SK-N-SH treated with all-trans-retinoic acid at 6 μM for 48 hours (cell line): ENCODE measurements at places on chromosomes 1 and 21.

- ATAC-seq = no peak
These were observed 11.5 kb downstream of the TRAPPC3 start for GRCh38 chr1:36137776-36138175.

GRCh38 chr1:239606850-239607400 lies 220.6 kb downstream of the CHRM3 start:
- ATAC-seq = no peak

DNA sequence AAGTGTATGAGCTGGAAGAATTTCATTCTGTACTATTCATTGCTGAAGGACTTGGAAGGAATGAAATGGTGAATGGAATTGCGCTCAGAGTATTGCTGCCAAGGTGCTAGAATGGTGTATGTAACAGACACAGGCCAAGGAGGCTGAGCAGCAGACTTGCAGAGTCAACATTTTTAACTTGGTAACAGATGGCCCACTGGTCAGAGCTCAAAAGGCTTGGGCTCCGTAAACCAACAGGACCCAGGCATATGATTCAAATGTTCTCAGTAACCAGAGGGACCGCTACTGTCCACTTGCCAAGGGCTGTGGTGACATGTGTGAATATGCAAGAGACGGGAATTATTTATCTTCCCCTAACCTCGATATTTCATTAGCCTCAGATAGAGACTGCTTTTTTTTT lies 28.8 kb upstream of the PTGFRN start:
- no peak for ATAC-seq

DNA sequence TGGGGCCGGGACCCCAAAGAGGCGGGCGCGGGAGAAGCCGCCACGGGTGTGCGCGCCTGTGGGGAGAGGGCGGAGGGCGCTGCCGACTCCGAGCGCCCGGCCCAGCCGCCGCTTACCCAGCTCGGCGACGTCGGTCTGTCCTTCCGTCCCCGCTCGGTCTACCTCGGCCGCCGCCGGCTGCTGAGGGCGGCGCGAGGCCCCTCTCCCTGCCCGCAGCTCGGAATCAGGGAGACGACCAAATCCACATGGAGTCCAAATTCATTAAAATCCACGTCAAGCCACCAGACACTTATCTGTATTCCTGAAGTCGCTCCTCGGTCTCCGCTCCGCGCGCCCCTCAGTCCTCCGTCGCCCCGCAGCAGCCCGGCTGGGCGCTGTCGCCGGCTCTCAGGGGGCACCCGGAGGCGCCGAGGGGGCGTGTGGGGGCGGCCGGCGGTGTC lies 637 bp downstream of the PLXNA2 start:
- peak; percentile 1 for ATAC-seq

GRCh38 chr1:202642212-202642611 lies 68.0 kb downstream of the SYT2 start:
- ATAC-seq = no peak

DNA sequence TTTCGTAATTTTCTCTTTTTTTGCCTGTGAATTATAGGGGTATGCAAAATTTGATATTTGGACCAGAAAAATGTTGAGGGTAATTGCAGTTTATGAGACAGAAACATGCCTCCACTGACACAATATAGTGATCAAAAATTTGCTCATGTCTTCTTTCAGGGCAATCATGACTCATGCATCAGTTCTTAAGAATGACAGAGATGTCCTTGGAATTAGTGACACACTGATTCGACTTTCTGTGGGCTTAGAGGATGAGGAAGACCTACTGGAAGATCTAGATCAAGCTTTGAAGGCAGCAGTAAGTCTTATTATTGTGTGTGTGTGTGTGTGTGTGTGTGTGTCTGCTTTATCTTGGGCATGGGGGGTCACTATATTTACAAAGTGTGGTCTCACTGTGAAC lies 27.5 kb downstream of the CTH start:
- ATAC-seq = no peak

DNA sequence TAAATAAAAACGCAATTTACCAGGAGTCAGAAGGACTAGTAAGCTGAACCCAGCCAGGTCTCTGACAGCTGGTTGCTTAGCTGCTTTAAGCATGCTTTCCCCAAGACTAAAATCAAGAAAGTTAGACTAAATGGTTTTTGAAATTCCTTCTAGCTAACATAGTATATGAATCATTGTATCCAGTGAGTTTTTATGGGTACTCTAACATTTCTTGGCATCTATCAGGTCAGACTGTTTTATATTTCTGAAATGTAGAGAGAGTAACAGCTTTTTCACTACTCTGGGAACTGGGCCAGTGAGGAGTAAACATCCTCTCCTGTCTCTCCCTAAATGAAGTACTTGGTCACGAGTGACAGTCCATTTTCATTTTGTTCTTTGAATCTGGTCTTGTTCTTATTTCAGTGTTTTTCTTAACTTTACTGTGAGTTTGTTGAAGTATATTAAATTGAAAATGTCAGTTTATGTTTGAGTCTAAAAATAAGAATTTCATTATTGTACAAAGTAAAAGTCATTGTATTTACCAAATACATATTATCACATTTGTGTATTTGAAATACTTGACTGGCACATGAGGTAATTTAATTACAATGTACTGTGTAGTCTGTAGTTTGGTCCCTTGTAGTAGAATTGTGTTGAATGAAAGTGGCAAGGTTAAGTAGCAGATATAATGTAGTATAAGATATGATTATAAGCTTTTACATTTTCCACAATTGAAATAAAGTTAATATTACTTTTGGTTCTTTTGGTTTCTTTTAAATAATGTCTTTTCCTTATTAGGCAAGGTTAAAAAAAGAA lies 47.6 kb downstream of the PKN2 start:
- ATAC-seq = peak; percentile 97

DNA sequence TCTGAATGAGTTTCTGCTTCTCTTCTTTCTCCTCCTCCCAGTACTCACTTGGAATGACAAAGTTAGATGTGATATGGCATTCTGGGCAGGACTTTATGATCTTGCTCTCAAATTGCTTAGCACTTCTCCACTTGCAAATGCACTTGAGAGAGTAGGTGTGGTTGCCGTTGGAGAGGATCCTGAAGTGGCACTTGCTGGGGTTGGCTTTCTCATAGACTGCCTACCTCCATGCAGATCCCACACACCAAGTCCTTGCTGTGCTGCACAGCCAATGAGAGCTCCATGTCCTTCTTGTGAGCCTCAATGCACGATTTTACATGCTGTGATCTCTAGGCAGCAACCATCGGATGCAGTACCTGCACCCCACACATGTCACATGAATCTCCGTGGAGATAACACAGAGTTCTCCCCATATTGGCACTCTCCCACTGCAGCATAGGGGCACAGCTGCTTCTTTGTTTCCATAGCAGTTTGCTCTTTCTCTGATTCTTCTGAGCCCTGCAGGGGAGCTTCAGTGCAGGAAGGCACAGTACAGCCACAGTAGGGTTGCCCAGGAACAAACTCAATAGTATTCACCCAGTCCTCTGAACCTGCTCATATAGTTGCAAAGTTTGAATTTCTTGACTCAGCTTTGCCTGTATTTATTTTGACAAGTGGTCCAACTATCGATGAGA lies 45.2 kb downstream of the ZNF691 start:
- no peak for ATAC-seq

GRCh38 chr1:171799166-171799565 lies 17.7 kb downstream of the METTL13 start:
- no peak for ATAC-seq

DNA sequence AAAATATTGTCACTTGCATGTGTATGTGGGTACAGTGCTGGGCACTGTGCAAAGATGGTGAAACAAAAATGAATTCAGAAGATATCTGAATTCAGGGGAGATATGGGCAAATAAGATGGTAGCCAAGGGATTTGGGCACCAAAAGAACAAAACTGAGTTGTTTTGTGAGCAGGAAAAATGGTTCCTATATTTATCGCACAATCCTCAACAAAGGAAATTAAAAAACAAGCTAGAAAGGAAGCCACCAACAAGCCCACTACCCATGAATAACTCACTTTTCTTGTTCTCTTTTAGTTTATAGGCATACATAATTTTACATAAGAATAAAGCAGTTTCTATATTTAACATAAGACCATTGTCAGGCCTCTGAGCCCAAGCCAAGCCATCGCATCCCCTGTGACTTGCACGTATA lies 40.7 kb upstream of the VASH2 start:
- ATAC-seq = no peak

GRCh38 chr1:150798525-150798924 lies 9.5 kb downstream of the CTSK start:
- no peak for ATAC-seq

DNA sequence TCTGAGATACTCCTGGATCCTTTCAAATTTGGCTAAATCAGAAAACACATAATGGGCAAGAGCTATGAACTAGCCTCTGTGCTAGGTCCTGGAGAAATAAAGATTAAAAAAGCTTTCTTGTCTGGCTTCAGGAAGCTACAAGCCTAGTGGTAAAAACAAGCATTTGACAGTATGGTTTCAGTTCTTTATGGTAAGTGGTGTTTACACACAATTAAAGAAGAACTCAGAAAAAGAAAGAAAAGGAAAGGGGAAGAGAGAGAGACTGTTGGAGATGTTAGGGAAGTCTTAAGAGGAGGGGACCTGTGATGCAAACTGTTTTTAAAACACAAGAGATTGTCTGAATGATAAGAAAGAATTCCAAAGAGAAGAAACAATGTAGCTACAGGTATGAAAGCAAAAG lies 1.8 kb downstream of the OR10J1 start:
- no peak for ATAC-seq

DNA sequence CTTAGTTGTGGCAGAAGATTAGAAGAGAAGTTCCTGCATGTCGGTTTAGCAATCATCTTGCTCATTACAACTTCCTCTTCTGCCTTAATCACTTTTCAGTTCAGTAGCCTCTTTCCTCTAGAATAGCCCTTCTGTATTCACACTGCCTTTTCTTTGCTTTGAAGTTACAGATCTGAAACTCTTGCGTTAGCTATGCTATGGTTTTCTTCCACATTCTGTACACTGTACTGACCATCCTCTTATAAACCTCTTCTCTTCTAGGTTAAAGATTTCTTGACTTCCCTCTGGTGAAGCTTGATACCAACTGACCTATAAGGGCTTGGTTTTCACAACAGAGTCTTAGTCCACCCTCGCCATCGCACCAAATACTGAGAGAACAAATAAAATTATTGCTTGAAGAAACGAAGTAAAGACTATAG lies 35.0 kb downstream of the C21orf91 start:
- no peak for ATAC-seq

- ATAC-seq = no peak
These were observed 73.1 kb upstream of the USP24 start for GRCh38 chr1:55288245-55288644.

GRCh38 chr1:111948209-111949171 lies 41.0 kb downstream of the KCND3 start:
- ATAC-seq = peak; percentile 19; the same call in 1 of the 3 replicates

DNA sequence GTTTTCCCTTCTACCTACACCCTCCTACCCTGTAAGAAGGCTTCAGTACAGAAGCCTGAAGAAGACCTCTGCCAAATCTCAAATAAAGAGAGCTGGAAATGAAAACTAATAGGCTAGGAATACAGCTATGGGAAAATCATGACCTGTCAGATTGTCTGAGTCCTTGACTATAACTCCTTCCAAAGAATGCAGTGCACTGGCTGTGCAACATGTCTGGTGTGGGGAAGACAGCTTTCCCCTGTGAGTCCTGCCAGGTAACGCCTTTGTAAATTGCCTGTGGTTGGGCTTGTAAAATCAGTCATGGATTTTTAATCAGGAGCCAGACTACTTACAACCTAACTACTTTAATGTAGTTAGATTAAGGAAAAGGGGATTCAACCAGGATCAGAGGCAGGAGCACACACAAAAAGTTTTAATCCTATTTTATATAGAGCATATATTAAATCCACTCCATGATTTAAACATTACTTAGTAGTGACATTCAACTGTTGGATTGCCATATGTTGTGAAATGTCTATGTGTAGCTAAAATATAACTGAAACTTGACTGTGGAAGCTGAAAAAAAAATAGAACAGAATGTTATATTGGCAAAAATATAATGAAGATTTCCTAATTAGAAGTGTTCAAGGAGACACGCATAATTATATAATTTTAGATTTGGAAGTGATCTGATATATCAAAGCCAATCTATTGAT lies 1667.8 kb downstream of the KCNT2 start:
- peak; percentile 51 for ATAC-seq

GRCh38 chr1:231786126-231786525 lies 159.5 kb downstream of the DISC1 start:
- ATAC-seq = no peak

DNA sequence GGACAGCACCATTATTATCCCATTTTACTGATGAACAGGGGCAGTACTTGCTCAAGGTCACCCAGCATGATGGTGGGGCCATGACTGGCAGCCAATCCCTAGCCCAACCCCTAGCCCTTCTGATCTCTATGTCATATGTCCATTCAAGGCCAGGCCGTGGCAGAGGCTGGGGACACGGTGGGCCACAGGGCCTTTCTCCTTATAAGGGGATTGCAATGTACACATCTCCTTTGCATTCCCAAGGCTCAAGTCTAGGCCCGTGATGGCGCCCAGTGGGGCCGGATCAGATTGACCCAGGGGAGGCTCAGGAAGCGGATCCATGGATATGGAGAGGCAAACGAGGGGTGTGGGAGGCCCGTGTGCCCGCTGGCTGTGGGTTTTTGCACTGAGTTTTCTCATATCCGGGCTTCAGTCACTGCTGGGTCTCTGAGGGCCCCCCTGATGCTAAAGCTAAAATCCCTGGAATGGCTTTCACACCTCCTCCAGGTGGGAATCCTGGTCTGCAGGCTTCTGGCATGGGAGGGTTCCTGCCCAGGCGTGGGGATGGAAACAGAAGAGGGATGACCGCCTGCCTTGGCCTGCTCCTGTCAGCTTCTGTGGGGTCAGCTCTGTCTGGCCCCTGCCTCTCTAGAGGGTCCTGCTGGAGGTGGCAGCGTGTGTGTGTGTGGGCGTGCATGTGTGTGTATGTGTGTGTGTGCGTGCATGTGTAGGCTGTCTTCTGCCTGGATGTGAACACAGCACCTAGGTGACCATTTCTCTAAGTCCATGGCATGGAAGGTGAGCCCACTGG lies 2.1 kb downstream of the MYOM3 start:
- no peak for ATAC-seq

- no peak for ATAC-seq
These were observed 165.7 kb downstream of the RHOU start for GRCh38 chr1:228900886-228901392.

DNA sequence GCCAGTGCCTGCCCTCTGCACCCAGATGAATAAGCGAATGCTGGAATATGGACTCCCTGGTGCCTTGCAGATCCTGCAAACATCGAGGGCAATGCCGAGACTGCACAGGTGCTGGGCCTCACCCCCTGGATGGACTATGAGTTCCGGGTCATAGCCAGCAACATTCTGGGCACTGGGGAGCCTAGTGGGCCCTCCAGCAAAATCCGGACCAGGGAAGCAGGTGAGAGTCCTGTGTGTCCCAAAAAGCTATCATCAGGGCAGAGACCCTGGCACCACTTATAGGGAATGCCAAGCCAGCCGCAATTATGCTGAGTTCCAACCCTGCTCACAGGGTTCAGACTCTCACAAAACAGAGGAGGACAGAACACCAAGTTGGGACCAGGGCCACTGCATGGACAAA lies 17.2 kb downstream of the TMEM81 start:
- ATAC-seq = no peak
